IMR-90 (cell line): ENCODE measurements at places on chromosomes 2 and 18. TPM values are rescaled to one million over a fixed set of nuclear protein-coding genes. Genes with fewer than 3 reads are reported as not detected.

GRCh38 chr18:76662626-76663025 lies 159.7 kb upstream of the ZNF236 start:
- DNase-seq = no peak

DNA sequence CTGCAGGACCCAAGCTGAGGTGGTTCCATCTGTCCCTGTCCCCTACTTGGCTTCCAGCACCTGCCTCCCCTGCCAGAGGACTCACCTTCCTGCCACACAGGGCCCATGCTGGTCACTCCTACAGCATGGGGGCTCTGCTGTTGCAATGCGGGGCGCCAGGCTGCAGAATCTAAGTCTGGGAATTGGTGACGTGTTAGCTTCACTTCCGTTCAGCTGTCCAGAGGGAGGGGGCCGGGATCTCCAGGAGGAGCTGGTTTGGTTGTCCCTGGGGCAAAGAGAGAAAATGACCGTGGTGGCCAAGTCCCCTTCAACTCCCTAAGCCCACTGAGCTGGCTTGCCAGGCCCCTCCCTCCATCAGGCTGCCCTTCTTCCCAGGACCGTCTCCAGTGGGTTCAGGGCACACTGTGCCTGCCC lies 69.5 kb downstream of the IL1R2 start:
- DNase-seq = no peak

- DNase-seq = no peak
Observed at GRCh38 chr18:21483051-21483450, 117.5 kb downstream of the ESCO1 start.

DNA sequence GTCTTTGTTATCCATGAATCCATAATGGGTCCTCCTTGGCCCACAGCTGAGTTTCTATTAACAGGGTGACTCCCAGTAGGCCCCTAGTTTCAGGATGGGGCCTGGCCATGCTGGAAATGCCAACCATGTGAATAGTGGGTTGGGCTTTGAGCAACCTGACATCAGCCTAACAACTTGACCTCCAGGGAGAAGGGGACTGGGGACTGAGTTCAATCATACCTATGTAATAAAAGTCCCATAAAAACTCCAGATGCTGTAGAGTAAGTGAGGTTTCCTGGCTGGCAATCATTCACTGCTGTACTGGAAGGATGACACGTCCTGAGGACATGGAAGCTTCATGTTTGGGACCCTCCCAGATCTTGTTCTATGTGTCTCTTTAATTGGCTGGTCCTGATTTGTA lies 7.9 kb downstream of the REV1 start:
- no peak for DNase-seq

Gene DYTN
- total RNA-seq = not detected in 2 replicates

Gene ERCC3
- total RNA-seq = 40.0 and 43.2 TPM in 2 replicates

DNA sequence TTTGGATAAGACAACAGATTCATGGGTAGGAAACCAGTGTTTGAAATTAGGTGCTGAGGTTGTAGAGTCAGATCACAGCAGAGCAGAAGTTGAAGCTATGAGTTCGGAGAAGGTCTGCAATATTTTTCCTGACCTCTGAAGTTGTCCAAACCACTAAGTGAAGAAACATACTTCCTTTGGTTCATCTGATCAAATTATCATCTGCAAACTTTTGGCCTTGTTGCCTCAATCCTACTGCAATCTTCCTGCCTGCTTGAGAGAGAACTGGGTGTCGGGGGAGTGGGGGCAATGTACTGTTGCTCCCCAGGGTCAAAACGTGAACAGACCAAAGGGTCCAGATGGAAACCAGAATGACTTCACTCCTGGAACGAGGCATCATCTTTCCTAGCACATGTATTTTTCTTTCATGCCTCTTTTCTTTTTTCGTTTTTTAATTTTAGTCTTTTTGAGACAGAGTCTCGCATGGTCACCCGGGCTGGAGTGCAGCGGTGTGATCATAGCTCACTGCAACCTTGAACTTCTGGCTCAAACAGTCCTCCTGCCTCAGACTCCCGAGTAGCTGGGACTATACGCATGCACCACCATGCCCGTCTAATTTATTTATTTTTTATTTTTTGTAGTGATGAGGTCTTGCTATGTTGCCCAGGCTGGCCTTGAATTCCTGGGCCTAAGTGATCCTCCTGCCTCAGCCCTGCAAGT lies 42.7 kb downstream of the RAB31 start:
- no peak for DNase-seq
